ENCODE measurements at places on chromosomes 5 and 9.
A peak's percentile ranks its signal among the peaks of the same experiment; 100 is the strongest.

DNA sequence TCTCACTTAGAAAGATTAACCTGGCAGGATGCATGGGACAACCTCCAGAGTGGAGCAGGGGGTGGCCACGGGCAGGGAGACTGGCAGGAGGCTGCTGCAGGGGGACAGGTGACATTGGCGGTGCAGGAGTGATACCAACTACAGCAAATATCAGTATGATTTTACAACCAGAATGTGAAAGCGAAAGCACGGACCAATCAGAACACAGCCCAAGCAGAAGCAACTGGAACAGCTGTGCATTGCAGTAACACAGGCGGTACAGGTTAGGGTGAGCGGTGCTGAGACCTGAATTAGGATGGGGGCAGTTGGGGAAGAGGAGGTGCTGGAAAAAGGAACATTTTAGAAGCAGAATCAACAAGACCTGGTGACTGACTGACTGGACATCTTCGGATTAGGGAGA is 29.3 kb downstream of the POLR1E start:
- DNase-seq: no peak

GRCh38 chr5:32051796-32052195 is 122.3 kb downstream of the GOLPH3 start:
- no peak for DNase-seq

- DNase-seq: no peak
Observed at GRCh38 chr5:2529371-2530092, 221.9 kb downstream of the IRX2 start.

DNA sequence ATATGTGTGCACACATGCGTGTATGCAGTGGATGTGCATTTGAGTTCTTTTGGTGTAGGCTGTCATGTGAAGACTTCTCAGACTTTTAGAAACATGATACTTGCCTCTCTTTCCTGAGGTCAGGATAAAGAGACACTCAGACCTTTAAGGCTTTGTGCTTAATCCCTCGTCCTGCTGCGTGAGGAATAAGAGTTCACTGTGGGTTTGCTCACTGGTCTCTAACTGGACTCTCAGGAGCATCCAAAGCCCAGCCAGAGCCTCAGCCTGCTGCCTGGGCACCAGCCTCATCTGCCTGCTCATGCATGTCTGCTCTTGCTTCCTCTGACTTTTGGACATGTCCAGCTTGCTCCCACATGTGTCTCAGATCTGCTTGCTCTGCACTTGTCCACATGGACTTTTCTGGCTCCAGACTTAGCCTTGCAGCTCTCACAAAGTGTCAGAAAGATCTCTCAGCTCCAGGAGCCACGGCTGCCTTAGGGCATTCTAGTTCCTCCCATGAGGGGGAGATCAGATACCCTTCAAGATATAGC is 65.1 kb upstream of the ZNF366 start:
- no peak for DNase-seq

DNA sequence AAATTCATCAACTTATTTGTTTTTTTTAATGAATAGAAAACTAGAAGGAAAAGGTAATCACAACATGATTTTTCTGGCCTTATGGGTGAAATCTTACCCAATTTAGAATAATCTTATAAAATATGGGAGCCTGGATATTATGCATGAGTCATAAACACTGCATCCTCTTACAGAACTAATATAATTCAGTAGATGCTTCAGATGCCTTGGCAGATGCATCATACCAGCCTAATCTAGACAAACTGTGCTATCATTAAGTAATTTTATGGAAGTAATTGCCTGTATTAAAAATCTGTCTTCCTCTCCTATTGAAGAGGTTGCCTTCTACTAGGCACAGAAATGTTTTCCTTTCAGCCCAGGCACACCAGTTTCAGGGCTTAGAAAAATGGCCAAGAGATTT is 2384.6 kb upstream of the WWC1 start:
- no peak for DNase-seq

GRCh38 chr9:4519604-4520003 is 29.3 kb downstream of the SLC1A1 start:
- no peak for DNase-seq

DNA sequence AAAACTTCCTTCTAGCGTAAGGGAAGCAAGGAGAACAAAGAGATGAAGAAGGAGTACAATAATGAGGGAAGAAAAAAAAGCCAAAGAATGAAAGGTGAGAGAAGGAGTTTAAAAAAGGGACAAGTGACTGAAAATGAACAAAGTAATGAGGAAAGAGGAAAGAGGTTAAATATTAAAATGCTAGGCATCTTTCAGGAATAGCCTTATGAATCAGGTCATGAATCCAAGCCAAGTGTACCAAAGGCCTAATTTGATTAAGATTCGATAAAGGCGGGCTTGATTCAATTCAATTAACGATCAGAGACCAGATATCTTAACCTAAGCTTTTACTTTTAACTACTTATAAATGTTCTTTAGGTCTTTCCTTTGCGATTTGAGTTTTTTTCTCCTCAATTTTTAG is 141.8 kb upstream of the GNA14 start:
- DNase-seq: no peak

DNA sequence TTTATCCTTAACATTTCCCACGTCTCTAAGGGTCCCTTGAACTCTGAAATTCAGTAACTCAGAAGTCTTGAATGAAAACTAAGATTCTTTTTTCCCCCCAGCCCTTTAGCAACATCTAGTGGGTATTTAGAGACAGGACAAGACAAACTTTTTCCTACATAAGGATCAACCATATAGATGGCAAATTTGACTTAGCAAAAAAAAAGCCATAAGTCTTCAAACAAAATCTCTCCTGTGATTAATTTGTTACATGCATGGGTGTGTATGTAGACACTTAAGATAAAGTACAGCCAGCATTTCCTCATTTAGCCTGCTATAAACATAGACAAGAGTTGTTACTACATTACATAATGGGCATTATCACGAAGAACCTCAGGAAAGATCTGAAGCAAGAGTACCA is 29.1 kb upstream of the ANKRD31 start:
- DNase-seq: no peak

DNA sequence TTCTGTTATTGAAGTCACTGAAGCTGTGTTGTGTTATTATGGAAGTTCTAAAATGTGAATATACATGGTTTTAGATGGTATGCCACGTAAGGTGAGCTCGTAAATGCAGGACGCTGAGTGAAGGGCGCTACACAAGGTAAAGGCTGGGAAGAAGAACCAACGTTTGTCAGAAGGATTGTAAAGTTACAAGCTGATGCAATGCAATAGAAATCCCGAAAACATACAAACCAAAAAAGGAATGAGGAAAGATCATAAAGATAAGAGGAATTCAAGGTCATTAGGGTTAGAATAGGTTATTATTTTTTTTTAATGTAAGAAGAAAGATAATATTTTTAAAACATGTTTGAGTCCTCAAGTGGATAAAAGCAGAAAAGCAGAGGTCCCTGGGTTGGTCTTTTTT is 538.6 kb downstream of the CDH12 start:
- no peak for DNase-seq

DNA sequence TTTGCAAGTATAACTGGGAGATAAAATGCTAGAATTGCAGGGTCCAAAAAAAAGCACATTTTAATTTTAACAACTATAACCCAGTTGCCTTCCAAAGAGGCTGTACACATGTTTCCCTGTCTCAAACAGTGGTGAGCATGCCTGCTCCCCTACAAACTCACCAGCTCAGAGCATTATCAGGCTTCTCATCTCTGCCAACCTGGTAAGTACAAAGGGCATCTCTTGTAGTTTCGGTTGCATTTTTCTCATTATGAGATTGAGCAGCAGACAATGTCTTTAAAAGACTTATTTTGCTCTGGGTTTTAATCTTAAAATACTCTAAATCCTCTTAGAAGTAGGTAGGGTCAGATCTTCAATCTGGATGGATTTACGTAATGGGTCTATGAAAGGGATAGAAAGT is 107.1 kb upstream of the MSX2 start:
- DNase-seq: no peak

DNA sequence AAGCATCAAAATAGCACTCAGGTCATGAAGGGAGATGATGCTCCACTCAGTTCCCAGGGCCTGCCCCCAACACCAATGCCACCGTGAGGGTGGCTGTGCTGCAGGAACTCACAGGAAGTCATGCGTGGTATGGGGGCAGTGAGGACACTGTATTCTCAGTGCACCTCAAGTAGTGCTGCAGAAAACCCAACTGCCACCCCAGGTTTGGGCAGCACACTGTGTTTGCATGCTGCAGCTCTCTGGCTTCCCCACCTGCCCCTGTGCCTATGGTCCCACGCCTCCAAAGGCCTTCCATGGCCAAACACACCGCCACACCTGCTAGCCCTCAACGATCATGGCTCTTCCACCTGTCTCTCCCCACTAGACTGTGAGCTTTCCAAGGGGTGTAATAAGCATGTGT is 14.3 kb downstream of the LHFPL2 start:
- no peak for DNase-seq

DNA sequence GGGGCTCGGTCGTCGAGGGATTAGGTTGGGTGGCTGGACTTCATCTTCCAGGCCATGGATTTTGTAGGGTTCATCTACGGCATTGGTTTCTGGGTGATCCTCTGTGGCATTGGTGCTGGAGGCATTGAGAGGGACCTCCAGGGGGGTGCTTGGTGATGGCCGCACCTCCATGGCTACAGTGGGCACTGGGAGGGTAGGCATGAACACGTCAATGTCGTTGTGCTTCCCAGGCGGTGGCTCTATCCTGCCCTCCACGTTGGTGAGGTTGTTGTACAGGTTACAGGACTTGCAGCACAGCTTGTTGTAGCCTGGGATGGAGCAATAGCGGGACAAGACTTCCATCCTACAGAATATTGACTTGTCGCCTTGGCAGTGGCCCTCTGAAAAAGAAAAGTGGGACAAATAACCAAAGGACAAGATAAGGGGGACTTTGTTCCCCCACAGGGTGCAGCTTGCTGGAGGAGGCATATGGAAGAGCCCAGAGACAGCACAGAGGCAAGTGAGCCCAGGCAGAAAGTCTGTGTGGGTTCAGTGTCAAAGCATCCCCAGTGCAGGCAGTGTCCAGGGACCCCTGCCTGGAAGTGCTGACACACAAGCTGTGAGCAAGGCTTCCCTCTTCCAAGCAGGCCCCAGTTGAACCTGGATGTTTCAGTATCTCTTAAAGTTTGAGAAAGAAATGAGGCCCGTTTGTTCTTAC is 53.9 kb downstream of the ZNF354C start:
- no peak for DNase-seq

DNA sequence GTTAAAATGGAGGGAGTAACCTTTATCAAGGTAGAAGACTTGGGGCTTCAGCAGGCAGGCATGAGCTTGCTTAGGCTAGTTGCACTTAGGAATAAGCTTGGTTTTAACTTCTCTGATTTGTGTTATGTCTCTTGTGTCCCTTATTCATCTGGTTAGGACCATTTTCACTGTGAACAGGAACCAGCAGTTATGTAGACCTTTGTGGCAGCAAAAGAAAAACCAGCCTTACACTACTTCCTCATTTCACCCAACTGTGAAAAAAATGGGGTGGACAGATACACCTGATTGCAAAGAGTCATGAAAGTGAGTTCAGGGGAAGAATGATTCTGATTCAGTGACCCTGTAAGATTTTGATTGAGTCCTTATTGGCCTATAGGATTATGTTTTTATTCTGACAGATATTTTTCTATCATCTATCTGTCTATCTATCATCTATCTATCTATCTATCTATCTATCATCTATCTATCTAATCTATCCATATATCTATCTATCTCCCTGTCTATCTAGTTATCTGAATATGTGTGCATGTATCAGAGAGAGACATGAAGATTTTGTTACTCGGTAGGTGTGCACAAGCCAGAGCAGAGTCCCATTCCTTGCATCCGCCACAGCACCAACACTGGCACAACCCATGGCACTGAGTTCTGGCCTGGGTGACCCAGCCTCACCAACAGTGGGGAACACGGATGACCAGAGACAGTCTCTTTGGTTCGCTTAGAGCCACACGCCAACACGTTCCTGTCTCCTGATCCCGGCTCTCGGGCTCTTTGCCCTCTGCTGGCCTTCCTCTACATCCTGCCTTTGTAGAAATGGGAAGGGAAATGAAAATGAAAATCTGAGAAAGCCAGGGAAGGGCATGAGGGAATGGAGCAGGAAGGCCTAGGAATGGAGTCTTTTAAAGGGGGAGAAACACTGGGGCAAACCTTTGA is 1.3 kb upstream of the ZNF366 start:
- no peak for DNase-seq

DNA sequence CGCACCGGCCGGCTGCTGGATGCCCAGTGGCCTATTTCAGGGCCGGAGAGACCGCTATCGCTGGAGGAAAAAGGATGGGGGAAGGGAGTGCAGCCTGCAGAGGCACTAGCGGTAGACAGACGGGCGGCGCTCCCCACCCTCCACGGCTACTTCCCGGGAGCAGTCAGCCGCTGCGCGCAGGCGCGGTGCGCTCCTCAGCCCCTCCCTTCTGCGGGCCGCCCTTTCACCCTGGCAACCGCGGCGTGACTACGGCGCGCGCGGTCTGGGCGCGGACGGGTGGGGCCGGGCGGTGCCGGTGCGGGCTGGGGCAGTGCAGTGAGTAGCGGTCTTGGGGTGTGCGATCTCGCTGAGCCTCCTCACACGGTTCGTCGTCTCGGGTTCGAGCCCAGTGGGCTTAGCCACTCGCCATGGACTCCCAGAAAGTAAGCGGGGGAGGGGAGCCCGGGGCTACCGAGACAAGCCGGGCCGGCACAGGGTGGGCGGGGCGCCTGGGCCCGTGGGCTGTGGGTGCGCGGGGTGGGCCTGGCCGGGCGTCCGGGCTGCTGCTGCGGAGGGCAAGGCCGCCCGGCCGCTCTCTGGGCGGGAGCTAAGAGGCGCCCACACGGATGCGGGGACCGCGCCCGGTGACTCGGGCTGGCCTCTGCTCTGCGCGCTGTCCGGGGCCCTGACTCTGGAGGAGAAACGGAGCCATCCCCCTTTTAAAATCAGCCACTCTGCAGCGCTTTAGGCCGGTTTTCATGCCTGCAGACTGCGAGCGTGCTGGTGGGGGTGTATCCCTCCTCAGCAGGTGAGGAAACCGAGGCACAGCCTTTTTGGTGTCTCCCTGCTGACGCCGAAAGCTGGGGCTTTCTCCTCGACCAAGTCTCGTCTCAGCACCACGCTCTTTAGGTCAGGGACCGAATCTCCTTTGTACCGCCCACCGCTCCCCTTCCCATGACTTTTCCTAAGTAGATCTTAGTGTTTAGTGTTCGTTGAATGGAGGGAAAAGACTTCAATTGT is at the start of gene FSD1L:
TSS of gene FSD1L (plus strand) at position 221 of the 999 bp plus-strand sequence. CDS start at position 408, 187 bp downstream.
- peak; percentile 81 for DNase-seq

GRCh38 chr5:7347377-7347776 is 48.6 kb upstream of the ADCY2 start:
- no peak for DNase-seq

DNA sequence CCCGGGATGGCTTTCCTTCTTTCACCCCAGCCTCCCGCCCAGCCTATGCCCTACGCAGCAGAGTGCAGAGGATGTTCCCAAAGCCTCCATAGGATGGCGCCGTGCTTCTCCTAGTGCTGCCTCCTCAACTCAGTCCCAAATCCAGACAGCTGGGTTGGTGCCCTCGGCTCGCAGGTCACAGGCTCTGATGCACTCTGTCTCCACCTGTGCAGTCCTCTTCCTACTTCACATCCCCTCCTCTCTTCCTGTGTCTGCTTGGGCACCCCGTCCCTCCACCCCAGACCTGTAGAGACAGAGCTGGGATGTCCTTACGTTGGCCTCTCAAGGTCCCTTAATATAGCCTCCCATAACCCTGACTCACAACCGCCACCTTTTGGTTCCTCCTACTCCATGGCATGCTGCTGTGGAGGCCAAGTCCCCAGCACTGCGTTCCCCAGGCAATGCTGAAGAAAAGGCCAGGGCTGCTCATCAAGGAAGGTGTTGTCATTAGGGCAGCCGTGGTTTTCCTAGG is 314.4 kb downstream of the GADD45G start:
- peak; percentile 43 for DNase-seq

Data from activated naive CD4-positive, alpha-beta T cell treated with anti-CD3 and anti-CD28 coated beads, Interleukin-2, amount 50 U/mL, for 72 hours (primary cell).